Esophagus squamous epithelium (tissue), 5 donors: ENCODE measurements at places on chromosomes 3 and 15.

GRCh38 chr3:11651477-11651876 is 7.8 kb upstream of the VGLL4 start:
- no peak overlapping the region for H3K27ac ChIP-seq
- no peaks in the 10 kb centered on the region for H3K27me3 ChIP-seq
- H3K4me1 ChIP-seq = peaks cover 6% of the 10 kb centered on the region
- DNase-seq = no peak
- no peaks in the 10 kb centered on the region for H3K36me3 ChIP-seq
- H3K4me3 ChIP-seq = no peak overlapping the region

- no peaks in the 10 kb centered on the region for H3K4me1 ChIP-seq
- peaks cover 11% of the 10 kb centered on the region for H3K27me3 ChIP-seq
- no peak overlapping the region for H3K4me3 ChIP-seq
- no peak overlapping the region for H3K27ac ChIP-seq
Observed at GRCh38 chr3:112056451-112056929, 22.0 kb downstream of the TMPRSS7 start.

GRCh38 chr3:61701011-61701410 is 139.6 kb downstream of the PTPRG start:
- H3K4me1 ChIP-seq = peaks cover 2% of the 10 kb centered on the region
- H3K27ac ChIP-seq = no peak overlapping the region
- no peak for DNase-seq

DNA sequence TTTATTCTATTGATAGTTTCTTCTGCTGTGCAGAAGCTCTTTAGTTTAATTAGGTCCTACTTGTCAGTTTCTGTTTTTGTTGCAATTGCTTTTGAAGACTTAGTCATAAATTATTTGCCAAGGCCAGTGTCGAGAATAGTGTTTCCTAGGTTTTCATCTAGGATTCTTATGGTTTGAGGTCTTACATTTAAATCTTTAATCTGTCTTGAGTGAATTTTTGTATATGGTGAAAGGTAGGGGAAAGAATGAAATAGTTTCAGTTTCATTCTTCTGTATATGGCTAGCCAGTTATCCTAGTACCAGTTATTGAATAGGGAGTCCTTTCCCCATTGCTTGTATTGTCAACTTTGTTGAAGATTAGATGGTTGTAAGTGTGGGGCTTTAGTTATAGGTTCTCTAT is 10.6 kb upstream of the GCSAM start:
- no peak overlapping the region for H3K27ac ChIP-seq
- no peak overlapping the region for H3K4me3 ChIP-seq
- H3K36me3 ChIP-seq = no peaks in the 10 kb centered on the region
- H3K27me3 ChIP-seq = no peaks in the 10 kb centered on the region
- DNase-seq = no peak
- H3K4me1 ChIP-seq = no peaks in the 10 kb centered on the region

DNA sequence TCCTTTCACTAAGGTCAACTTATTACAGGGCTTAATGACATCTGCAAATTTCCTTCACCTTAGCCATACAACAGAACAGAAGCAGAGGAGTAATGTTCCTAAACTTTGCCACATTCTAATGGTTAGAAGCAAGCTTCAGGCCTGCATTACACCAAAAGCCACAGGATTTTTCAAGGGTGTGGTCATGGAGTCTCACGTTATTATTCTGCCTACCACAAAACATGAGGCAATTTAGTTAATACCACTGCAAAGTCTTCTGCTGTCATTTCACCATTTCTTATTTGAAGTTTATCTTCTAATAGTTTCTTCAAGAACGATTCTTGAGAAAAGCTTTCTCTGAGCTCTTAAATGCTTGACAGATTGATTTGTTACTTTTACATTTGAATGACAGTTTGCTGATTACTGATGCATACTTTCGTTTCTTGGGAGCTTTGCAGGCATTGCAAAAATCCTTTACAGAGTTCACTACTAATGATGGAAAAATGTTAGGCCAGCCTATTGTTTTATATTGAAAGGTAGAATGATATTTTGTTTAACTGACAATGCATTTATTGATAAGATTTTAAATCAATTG is 1257.1 kb downstream of the NSUN3 start:
- H3K4me3 ChIP-seq = no peak overlapping the region
- H3K4me1 ChIP-seq = no peaks in the 10 kb centered on the region
- DNase-seq = no peak
- H3K27ac ChIP-seq = no peak overlapping the region
- H3K36me3 ChIP-seq = no peaks in the 10 kb centered on the region
- H3K27me3 ChIP-seq = no peaks in the 10 kb centered on the region

- peak overlapping the region; percentile 54 for H3K4me3 ChIP-seq
- H3K36me3 ChIP-seq = peaks cover 17% of the 10 kb centered on the region
- DNase-seq = peak; percentile 57
- peak overlapping the region; percentile 81 for H3K27ac ChIP-seq
Observed at GRCh38 chr3:46987743-46988401, 8.4 kb downstream of the NBEAL2 start.
